ENCODE measurements at places on chromosomes 6 and 20. TPM values are rescaled to one million over a fixed set of nuclear protein-coding genes. Genes with fewer than 3 reads are reported as not detected.

DNA sequence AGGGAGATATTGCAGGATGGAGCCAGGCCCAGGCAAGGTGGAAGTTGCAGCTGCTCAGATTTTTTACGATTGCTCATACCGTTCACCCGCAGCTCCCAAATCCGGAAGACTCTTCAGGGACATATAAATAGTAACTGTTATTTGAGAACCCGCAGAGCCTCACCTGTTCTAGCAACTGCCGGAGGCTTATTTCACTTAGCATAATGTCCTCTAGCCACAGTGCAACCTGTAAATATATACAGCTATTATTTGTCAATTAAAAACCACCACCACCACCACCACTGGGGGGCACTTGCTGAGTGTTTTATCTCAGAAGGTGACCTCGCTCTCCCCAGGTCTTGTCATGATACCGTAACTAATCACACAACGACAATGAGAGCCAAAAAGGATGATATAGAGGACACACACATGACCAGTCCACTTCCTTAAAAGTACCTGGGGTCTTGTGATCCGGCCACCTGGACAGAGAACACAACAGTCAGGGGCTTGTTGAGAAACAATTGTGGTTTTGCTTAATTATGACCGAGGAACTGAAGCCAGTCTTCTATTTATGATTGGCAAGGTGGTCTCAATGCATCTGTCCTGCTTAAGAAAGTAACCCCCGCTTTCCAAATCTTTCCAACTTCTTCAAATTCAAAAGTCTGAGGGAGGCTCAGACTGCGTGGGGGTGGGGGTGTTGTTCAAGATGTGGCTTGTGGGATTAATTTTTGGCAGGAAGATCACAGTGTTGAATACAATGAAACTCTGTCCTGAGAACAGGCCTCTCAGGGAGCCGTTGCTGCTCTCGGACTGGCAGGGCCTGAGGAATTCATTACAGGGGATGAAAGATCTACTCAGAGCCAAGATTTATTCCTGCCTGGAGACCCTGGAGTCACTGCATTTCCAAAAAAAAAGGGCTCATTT lies 107.7 kb upstream of the PRND start:
- H3K27me3 ChIP-seq, result no peaks in the 10 kb centered on the region
- no peaks in the 10 kb centered on the region for H3K36me3 ChIP-seq
- H3K27ac ChIP-seq, result no peak overlapping the region

- H3K27ac ChIP-seq, result no peak overlapping the region
- no peaks in the 10 kb centered on the region for H3K27me3 ChIP-seq
- DNase-seq, result no peak
- no peaks in the 10 kb centered on the region for H3K4me1 ChIP-seq
- no peak overlapping the region for H3K4me3 ChIP-seq
Observed at GRCh38 chr6:31693535-31693934, 9.6 kb downstream of the ABHD16A start.

- no peak overlapping the region for H3K27ac ChIP-seq
- H3K36me3 ChIP-seq, result no peaks in the 10 kb centered on the region
- no peaks in the 10 kb centered on the region for H3K4me1 ChIP-seq
- no peaks in the 10 kb centered on the region for H3K27me3 ChIP-seq
- DNase-seq, result no peak
Observed at GRCh38 chr6:134478764-134479399, 161.0 kb upstream of the SGK1 start.

- DNase-seq, result no peak
- no peaks in the 10 kb centered on the region for H3K4me1 ChIP-seq
- H3K36me3 ChIP-seq, result no peaks in the 10 kb centered on the region
- H3K27ac ChIP-seq, result no peak overlapping the region
- no peaks in the 10 kb centered on the region for H3K27me3 ChIP-seq
- no peak overlapping the region for H3K4me3 ChIP-seq
Observed at GRCh38 chr20:14832630-14833029, 495.2 kb upstream of the FLRT3 start.

- H3K27ac ChIP-seq, result no peak overlapping the region
- H3K4me3 ChIP-seq, result no peak overlapping the region
- H3K4me1 ChIP-seq, result 0 out of 2 replicates have a peak, but pooled peaks cover 10% of the 10 kb centered on the region
- no peaks in the 10 kb centered on the region for H3K36me3 ChIP-seq
- H3K27me3 ChIP-seq, result no peaks in the 10 kb centered on the region
Observed at GRCh38 chr6:112027942-112028674, 25.8 kb upstream of the CCN6 start.

DNA sequence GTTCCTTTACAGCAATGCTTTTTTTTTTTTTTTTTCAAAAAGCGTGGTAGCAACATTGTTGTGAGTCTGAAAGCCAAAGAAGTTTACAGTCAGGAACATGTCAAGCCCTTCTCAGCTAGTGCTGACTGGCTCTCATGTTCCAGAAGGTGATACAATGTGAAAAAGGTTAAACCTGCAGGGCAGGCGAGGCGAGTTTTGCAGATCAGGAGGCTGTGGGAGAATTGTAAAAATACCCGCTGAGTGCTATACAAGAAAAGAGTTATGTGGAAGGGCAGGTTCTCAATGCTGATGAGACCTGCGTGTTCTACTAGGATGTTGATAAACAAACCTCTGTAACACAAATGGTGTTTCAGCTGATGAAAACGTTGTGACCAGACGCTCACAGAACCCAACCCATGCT lies 30.9 kb upstream of the RPP40 start:
- DNase-seq, result no peak
- no peaks in the 10 kb centered on the region for H3K36me3 ChIP-seq
- H3K27ac ChIP-seq, result no peak overlapping the region
- no peaks in the 10 kb centered on the region for H3K4me1 ChIP-seq

DNA sequence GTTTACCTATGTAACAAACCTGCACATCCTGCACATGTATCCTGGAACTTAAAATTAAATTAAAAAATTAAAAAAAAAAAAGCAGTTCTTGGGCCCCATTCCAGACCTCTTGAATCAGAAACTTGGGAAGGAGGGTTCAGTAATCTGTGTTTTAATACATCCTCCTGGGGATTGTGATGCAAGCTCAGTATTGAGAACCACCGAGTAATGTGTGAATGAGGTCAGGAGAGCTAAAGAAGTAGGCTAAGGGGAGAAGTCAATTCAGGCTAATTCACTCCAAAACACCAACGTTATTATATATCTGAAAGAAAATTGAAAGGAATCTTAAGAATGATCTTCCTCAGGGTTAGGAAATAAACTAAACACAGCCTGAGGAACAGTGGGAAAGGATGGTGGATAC lies 120.4 kb downstream of the RNF144B start:
- H3K4me1 ChIP-seq, result peaks cover 6% of the 10 kb centered on the region
- DNase-seq, result no peak
- H3K36me3 ChIP-seq, result no peaks in the 10 kb centered on the region

GRCh38 chr6:47574789-47575188 lies 97.2 kb downstream of the CD2AP start:
- no peaks in the 10 kb centered on the region for H3K27me3 ChIP-seq
- no peaks in the 10 kb centered on the region for H3K4me1 ChIP-seq
- DNase-seq, result no peak
- H3K27ac ChIP-seq, result no peak overlapping the region
- H3K36me3 ChIP-seq, result peaks cover 11% of the 10 kb centered on the region

DNA sequence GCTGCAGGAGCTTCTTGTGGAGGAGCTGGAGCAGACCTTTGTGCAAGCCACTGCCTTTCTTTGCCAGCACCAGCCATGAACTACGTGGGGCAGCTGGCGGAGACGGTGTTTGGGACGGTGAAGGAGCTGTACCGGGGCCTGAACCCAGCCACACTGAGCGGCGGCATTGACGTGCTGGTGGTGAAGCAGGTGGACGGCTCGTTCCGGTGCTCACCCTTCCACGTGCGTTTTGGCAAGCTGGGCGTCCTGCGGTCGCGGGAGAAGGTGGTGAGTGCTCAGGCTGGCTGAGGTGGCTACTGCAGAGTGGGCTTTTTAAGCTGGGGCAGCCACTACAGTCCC lies 5.1 kb downstream of the LPIN3 start:
- no peaks in the 10 kb centered on the region for H3K36me3 ChIP-seq
- no peaks in the 10 kb centered on the region for H3K27me3 ChIP-seq
- no peaks in the 10 kb centered on the region for H3K4me1 ChIP-seq
- no peak overlapping the region for H3K27ac ChIP-seq

GRCh38 chr6:156912431-156912830 lies 135.3 kb downstream of the ARID1B start:
- peaks cover 5% of the 10 kb centered on the region for H3K4me1 ChIP-seq
- no peak overlapping the region for H3K27ac ChIP-seq
- H3K4me3 ChIP-seq, result no peak overlapping the region

DNA sequence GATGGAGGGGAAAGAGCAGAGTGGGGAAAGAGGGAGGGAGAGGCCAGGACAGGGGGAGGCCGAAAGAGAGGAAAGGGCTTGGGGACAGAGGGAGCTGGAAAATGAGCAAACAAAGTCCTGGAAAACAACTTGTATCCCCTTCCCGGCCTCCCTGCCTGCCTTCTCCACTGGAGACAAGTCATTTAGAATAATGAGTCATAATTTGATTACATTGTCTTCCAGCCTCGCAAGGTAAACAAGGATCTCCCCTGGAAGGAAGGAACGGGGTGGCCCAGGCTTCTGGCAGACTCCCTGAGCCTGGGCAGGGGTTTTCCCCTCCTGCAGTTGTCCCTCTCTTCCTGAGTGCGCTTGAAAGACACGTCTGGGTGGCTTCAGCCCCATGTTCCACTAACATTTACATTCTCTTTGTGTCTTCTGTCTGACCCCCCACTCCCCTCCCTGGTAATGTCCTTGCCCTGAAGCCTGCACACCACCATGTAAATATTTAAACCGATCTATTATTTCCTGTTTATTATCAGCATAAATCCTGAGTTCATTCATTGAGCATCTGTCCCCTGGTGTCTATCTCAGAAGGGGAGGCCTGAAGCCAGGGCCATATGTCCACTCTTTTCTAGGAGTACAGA lies 12.1 kb upstream of the MRPS18A start:
- no peaks in the 10 kb centered on the region for H3K36me3 ChIP-seq
- no peak overlapping the region for H3K27ac ChIP-seq
- H3K4me3 ChIP-seq, result no peak overlapping the region

DNA sequence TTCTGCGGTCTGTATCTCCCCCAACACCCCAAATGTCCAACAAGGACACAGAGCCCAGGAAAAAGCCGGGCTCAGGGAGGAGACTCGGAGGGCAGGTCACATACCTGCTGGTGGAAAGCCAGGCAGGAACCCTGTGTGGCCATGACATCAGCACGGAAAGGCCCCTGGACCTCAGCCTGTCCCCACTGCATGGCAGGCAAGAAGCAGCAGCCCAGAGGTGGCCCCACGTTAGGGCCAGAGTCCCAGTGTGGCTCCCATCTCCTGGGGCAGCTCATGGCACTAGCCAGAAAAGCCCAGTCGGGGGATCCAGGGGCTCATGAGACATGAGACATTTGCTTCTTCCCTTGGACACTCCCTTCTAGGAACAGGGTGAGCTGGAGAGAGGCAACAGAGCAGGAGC lies 258.7 kb downstream of the DLL1 start:
- H3K4me3 ChIP-seq, result no peak overlapping the region
- no peaks in the 10 kb centered on the region for H3K36me3 ChIP-seq
- no peak overlapping the region for H3K27ac ChIP-seq

The ULBP3 gene
- polyA plus RNA-seq, result 4.6 TPM

The PRDM1 gene
- 4.0 TPM for polyA plus RNA-seq

The MYBL2 gene
- polyA plus RNA-seq, result 7.3 TPM

The PRDM13 gene
- 0.02 TPM for polyA plus RNA-seq

The ADGRF1 gene
- not detected for polyA plus RNA-seq

The HRH3 gene
- 0.02 TPM for polyA plus RNA-seq

Data from SK-N-SH (cell line).